Fibroblast of gingiva (primary cell): ENCODE measurements at places on chromosomes 7 and 10.

DNA sequence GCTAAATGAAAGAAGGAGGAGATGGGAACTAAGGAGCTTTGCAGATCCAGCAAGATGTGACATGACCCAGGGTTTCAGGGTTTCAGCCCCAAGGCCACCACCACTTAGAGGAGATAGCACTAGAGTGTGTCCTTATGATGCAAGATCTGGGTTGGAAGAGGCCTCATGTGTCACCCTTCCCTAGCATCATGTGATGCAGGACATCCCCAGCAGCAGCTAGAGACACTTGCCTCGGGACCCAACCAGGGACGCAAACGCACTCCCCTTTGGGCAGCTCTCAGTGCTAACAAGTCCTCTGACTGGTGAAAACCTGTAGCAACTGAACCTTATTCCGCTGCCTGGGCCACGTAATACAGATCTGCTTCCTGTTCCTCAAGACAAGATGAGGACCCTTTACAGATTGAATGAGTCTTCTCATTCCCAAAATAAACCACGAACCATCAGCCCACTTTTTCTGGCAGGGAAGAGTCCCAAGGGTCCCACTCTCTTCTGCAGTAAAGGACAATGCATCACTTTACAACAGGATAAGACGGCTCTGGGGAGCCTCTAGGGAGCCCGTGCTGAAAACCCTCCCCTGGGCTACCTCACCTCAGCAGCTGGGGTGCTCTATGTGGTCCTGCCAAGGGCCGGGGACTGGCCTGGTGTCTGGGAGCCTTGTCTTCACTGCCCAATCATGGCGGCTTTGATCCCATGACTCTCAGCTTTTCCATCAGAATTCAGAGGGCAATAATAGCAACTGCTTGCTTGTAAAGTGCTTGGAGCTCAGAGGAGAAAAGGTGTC, 44.8 kb upstream of the GDF10 start:
- no peak for DNase-seq

DNA sequence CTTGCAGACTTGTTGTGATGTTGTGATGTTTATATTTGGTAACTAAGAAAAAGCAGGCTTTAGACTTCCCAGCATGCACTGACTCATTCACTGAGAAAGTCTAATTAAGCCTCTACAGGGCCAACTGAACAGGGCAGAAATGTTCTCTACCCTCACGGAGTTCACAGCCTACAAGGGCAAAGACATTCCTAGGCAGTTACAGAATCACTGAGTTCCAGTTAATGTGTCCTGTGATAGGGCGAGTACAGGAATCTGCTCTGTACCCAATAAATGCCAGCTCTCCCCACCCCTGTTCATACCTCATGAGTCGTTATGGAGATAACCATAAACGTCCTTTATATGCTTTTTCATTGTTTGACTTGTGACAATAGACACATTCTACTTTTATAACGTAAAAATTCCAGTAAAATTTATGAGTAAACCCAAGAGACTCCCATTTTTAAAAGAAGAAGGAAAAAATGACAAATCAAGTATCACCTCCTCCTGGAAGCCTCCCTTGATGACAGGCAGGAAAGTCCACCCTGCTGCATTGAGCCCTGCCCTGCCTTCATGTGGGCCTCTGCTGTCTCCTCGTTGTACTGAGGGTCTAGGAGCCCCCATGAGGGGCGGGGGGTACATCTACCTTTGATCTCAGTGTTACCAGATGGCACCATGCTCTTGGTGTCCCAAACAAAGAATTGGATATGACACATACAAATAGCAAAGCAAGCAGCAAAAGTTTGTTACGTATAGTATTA, 14.3 kb downstream of the MUC12 start:
- peak; percentile 32 for DNase-seq

DNA sequence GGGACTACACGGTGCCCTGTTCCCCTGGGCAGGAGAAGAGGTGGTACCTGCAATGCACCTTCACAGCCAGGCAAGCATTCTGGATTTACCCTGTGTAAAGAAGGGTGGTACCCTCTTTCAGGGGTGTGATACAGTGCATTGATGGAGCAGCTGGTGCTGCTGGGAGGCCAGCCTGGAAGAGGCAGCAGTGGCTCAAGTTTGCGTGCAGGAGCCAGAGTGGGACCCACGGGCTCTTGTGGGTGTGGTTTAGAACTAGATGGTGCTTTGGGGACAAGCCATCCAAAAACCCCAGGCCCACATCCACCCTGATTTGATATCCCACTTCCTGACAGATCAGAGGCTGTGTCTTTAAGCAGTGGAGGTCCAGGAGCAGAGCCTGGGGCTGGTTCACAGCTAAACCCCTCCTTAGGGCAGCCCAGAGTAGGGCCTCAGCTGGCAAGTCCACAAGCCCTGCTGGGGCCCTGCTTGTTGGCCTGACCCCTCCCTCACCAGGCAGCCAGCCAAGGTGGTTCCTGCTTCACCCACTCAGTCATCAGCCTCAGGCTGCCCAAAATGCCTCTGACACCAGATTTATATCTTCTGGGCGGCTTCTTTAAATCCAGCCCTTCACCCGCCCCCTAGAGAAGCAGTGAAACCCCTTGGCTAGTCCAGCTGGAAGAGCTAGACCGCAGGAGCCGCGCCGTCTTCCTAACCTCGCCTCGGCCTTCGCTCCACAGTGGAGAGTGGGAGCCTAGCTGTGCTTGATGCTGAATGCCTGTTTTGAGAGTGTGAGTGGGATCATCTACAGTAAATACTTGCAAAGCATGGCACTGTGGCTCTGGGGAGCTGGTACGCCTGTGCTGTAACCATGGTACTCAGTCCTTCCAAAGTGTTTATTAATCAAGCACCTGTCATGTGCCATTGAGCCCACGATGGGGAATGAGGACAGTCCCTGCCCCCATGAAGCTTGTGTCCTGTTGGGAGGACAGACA, 1.4 kb upstream of the ASIC3 start:
- peak; percentile 47 for DNase-seq

DNA sequence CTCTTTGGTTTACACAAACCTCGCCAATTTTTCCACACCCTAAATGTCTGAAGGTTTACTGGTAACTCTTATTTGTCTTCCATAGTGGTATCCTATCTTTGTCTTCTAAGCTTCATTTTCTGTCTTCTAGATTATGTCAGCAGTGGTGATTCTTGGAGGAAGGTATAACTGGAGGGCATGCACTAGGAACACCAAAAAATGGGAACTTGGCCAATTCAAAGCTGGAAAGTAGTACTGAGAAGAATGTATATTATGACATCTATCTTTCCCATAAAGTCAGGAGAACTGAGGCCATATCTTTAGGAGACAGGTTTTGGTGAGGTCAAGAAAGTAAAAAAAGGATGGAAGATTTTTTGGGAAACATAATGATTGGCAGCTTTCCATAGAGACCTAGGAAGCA, 113.3 kb downstream of the CPEB3 start:
- DNase-seq, result no peak

DNA sequence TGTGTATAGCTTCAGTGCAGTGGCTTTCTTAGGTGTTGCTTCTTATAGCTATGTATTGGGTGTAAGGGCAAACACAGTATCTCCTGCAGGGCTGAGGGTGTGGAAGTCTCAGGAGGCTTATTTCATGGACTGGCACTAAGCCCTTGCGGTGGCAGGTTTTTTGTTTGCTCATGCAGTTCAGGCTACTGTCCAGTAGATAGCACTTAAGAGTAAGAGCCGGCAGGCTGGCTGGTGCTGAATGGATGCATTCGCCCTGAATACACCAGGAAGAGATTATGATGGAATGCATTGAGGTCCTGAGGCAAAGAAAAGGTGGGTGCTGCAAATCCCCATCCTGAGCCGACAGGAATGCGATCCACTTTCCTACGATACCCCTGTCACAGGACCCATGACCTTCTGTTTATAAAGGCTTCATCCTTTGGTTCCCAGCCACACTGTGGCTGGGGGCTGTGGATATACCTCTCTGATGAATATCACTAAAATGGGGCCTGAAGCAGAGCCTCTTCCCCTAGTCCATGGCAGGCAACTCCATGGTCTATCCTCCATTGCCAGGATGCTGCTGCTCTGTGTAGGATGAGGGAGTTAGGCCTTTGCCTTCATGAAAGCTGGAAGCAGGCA, 44.9 kb downstream of the ANXA8 start:
- peak; percentile 63 for DNase-seq

- DNase-seq, result no peak
Measured at GRCh38 chr10:128971374-128972035, 495.5 kb upstream of the MGMT start.

DNA sequence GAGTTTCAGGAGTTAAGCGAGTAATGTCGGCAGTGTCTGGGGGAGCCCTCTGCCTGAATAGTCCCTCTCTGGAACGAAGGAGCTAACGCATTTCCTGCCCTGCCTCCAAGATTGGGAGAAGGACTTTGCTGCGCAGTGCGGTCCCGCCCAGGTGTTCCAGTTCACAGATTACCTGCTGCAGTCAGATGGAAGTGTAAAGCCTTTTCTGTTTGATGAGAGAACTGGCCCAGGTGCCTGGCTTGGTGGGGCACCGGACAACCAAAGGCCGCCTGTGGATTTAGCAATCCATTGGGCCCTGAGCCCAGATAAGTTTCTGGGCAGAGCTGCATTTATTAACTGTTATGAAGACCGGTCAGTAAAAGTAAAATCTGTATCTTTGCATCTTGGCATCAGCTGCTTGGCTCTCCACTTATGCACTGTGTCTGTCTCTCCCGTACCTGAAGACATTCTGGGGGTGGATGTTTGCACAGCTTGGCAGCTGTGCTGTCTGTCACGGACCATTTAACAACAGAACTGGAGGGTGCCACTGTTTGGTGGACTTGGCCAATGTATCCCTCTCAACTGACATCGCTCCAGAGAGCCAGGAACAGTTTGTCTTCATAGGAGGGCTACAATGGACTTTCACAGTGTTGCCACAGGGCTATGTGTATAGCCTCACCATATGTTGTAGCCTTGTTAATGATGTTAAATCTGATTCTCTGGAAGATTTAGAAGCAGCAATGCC, 654.7 kb upstream of the ZWINT start:
- DNase-seq, result no peak

DNA sequence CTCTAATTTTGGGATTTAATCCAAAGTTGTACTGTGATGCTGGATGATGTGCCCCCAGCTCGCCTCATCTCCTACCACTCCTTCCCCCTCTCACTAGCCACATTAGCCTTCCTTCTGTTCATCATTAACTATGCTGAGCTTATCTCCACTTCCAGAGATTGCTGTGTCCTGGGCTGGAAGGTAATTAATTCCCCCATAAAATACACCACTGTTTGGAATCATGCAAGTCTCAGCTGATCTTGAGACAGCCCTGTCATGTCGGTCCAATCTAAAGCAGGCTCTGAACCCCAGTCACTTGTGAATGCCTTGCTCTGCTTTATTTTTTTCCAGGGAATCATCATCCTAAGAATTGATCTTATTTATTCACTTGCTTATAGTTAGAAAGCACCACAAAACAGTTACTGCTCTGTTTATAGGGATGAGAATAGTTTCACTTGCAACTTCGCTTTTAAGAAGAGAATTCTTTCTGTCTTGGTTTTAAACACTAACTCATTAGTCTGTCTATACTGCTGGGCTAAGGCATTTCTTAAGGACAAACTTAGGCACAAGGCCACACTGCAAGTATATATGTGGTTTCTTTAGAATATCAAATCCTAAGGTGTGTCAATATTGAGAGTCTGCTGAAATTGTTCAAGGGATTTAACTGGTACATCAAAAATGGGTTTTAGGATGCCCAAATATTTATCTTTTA, 341.1 kb upstream of the SEMA3A start:
- DNase-seq, result no peak

DNA sequence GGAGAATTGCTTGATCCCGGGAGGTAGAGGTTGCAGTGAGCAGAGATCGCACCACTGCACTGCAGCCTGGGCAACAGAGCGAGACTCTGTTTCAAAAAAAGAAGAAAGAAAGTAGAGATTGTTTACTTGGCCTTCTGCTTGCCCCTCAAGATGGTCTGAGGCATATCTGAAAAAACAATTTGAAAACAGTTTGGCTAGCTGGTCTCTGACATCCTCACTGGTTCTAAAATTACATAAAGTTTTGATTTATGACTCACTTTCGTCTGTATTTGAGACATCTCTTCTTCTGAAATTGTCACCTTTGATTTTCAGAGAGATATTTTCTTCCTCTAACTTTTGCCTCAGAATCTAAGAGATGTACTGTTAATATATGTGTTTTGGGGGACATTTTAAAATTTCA, 49.6 kb upstream of the HELLS start:
- DNase-seq, result no peak

DNA sequence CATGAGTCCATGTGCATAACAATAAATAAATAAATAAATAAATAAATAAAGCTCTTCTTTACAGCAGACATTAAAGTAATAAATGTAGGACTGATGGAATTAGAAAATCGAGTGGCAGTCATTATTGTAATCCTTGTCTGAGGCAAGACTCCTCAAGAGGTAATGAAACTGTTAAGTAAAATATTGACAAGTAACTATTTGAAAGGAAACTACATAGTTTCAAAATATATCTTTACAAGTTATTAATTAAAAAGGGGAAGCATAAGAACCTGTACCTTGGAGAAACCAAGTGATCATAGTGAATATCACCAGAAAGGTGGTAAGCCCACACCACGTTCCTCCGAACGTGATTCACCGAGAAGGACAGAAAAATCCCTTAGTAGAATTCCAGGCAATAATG, 285.6 kb upstream of the SORCS1 start:
- no peak for DNase-seq

- no peak for DNase-seq
Measured at GRCh38 chr10:11011984-11012383, 5.7 kb upstream of the CELF2 start.

GRCh38 chr10:99850021-99850766, 67.8 kb downstream of the ABCC2 start:
- DNase-seq, result peak; percentile 17

- DNase-seq, result no peak
Measured at GRCh38 chr10:114658175-114658574, at the start of gene ABLIM1. Gene ABLIM1 (minus strand): TSS chr10:114658275. CDS start chr10:114658200, 75 bp downstream.

GRCh38 chr7:107186240-107186639, 17.4 kb downstream of the HBP1 start:
- peak; percentile 12 for DNase-seq

DNA sequence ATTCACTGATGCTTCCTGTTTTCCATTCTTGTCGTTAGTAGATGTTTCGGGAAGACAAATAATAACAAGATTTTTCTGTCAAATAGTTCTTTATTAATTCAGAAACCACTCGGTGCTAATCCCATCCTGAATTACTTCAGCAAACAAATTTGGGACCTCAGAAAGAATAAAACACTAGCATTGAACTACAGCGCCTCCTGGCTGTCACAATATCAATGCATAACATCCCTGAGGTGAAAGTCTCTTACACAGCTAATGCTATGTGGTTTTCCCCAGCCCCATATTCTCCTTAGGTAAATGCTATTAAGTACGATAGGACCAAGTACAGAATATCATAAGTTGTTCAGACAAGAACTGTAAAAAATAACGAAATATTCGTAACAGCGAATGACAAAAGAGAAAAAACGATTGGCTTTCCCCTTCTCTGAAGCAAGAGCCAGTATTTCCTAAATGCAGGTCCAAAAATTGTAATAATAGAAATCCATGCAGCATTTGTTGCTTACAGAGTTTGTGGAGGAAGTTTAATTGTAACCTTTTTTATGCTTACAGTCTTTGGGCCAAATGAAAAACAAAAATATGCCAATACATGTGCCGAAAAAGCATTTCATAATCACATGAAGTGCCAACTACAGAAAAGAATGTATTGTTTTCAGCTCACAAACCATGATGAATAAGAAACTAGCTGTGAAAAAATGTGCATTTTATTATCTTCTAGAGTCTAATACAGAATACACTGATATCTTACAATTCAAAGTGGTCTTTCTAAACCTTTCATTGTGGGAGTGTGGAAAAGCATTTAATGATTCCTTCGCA, 47.3 kb downstream of the MYPN start:
- DNase-seq, result peak; percentile 65

GRCh38 chr7:38367301-38367890, 94.0 kb upstream of the TARP start:
- DNase-seq, result no peak
